ENCODE measurements at places on chromosomes 7 and 10. TPM values are rescaled to one million over a fixed set of nuclear protein-coding genes. Genes with fewer than 3 reads are reported as not detected.

DNA sequence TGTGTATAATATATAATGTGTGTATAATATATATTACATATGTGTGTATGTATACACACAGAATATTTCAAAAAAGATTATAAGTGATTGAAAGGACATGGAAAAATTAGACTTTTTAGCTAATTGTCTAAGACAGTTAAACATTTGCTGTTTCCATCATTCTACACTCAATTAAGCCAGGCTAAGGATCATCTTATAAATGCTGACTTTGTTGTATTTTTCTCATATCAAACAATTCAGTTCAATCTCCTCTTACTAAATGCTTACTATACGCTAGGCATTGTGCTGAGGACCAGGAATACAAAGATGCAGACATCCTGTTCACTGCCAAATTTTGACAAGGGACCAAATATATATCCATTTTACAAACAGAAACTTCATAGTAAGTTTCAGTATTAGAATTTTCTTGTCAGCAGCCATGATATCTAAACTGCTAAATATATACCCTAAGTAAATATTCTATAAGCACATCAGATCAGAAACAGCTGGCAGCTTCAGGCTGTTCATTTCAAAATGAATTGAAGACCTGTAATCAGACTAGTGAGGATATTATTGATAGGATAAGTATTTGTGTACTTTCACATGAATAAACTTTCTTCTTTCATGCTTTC, 10.3 kb upstream of the LRRN3 start:
- no peak for DNase-seq

GRCh38 chr10:123399276-123399839, 245.2 kb downstream of the BUB3 start:
- DNase-seq, result no peak

DNA sequence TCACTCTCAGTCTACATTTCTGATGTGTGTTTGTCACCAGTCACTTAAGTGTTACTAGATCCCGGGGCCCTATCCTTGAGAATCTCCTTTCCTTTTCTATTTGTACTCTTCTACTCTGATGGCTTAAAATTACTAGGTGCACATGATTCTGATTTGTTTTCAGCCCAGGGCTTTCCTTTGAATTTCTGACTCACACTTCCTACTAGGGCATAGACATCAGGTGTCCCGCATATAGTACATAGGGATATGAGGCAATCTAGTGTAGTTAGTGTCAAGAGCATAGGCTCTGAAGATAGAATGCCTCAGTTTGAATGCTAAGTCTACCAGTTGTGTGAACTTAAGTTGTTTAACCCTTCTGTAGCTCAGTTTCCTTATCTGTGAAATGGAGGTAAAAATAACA, 49.4 kb upstream of the LRRN3 start:
- no peak for DNase-seq

DNA sequence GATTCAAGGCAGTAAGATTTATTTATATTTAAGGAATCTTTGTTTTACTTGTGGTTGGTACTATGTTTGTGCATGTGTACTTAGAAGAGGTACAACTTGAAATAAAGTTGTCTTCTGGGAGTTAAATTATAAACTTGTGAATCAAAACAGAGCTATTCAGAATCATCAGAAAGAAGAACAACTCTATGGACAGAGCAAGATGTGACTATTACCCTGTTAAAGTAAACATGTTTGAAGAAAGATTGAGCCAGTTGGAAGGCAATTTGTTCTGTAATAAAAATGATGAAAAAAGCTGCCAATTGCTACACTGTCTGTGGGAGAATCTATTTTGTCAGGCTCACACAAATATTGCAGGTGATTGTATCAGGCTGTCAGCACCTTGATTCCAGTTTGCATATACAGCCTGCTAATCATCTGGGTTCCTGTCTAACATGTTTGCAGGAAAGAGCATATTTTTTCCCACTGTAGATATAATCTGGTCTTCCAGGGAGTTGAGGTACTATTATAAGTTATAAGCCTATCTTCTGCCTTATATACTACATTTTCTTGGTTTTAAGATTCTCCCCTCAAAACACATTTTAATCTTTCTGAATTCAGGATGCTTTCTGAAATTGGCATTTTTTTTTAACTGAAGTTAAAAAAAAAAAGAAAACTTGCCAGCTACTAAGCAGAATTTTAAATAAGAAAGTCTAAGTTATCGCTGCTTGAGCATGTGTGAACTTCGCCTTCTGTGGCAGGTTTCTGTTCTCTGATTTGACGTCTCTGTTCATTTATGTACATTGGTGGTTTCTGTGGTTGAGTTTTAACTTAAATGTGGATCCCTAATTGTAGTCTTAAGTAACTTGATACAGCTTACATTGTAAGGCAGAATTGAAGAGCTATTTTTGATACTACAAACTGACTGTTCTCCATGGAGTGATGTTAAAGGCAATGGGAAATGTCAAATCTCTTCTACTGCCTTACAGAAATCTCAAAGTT, 46.0 kb downstream of the ZNRF2 start:
- DNase-seq, result no peak

DNA sequence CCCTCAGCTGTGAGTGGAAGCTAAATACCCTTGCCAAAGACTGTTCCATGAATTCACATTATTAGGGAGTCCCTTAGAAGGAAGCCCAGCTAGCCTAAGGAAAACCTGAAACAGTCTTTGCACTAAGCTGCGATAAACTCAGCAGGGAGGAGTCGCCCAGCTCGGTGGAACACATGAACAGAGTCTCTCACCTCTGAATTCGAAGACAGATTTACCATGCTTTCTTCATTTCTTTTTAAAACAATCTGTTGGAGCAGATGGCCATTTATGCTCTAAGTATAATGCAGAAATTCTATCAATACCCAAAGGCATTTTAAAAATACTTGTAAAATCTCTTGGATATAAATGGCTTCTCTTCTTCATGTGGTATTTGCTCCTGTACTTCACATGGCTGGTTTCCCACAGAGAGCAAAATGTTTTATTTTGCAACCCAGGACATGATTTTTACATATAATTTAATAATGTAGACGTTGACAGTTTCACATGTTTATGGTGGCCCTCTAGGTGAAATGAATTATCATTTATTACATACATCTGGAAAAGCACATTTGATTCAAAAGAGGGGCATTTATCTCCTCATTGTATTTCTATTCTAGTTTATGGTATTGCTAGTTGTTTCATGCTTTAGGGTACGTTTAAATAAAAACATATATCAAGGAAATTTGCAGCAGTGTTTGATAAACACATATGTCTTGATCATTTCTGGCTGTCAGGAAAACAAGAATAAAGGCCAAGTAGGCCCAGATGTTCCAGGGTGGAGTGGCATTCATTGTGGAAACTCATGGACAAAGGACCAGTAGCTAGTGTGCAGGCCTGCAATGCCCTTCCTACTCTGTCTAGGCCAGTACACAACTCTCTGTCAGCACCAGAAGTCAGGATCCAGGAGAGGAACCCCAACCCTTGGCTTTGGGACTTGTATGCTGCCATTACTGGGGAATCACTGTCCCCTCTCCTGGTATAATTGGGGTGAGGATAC, 52.2 kb downstream of the LRGUK start:
- DNase-seq, result no peak

DNA sequence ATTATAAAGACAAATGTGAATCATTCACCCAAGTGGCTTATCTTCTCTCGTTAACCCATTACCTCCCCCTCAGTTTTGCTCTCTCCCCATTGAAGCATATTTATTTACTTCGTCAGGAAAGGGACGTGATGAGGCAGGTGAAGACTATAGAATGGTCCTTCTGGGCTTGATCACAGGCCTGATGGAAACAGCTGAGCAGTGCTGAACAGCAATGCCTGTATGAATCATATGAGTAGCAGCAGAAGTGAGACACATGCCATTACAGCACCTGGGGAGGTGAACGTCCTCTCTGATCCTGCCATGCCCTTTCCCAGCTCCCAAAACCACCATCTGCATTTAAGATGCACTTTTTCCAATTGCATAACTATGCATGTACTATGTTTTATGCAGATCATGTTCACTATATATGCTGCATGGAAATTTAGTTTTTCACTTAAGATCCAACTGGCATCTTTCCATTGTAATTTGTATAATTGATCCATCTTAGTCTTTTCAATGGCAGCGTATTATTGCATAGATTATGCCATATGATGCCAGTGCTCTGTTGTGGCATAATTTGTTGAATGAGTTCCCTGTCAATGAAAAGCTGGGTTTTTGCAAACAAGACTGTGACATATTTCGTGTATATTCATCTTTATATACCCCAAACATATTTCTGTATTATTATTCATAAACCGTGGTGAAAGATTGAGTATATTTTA, 105.3 kb downstream of the CXCL12 start:
- no peak for DNase-seq

Gene PTTG1IP2
- total RNA-seq, result not detected

Gene PALD1
- 5.3 TPM for total RNA-seq

Gene TNRC18
- 40.5 TPM for total RNA-seq

Gene SPDYE11
- not detected for total RNA-seq

Gene CFAP69
- 3.6 TPM for total RNA-seq

Gene LIPF
- total RNA-seq, result not detected
